NCI-H748 treated with DMSO at 0.1 percent for 48 hours (cell line): ENCODE measurements at places on chromosomes 2 and 18.

- DNase-seq = no peak
Observed at GRCh38 chr2:12897181-12897580, 180.4 kb downstream of the TRIB2 start.

GRCh38 chr18:6778459-6779247 lies 49.1 kb downstream of the ARHGAP28 start:
- DNase-seq = no peak

- no peak for DNase-seq
Observed at GRCh38 chr2:128598862-128599441, 280.3 kb upstream of the HS6ST1 start.

DNA sequence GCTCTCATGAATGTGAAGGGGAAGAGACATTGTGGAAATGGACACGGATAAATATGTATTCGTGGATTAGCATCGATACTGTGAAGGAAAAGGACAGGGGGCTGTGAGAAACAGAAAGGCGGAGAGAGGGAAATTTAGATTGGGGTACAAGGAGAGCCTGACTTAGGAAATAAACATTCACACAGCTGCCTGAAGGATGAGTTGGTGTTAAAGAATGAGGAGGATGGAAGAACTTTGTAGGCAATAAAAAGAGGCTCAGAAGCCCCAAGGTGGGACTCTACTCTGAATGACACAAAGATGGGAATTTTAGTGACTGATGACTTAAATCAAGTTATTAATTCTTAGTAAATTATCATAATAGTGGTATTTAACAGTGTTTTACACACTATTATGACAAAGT lies 10.1 kb downstream of the MYO1B start:
- no peak for DNase-seq
